ENCODE measurements at places on chromosomes 3 and 15. TPM values are rescaled to one million over a fixed set of nuclear protein-coding genes. Genes with fewer than 3 reads are reported as not detected.

DNA sequence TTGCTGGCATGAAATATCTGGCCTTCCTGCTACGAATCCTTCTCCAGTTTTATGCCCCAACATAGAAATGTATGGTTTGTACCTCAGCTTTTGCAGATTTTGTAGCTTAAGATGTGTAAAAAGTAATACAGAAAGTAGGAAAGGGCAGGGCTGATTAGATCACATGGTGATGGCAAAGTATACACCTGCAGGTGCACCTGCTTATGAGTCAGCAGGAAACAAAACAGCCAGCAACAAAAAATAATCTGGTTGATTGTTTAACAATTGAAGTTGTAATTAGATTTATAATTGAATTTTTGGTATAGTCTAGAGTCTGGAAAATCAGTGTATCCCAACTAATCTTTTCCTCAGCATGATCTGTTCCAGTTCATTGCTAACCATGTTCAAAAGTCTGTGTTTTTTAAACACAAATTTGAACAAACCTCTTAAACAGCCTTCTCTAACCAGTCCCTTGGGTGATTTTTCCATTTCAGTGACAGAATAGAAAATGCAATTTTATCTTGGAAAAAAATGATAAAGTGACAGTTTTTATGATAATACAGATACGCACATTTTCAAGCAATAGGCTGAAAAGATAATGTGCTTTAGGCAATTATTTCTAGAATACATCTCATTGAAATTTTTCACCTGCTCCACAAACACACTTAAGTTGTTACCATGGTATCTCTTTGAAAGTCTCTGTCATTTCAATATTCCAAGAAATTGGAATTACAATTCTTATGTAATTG lies 477.4 kb downstream of the NAALADL2 start:
- DNase-seq: no peak

DNA sequence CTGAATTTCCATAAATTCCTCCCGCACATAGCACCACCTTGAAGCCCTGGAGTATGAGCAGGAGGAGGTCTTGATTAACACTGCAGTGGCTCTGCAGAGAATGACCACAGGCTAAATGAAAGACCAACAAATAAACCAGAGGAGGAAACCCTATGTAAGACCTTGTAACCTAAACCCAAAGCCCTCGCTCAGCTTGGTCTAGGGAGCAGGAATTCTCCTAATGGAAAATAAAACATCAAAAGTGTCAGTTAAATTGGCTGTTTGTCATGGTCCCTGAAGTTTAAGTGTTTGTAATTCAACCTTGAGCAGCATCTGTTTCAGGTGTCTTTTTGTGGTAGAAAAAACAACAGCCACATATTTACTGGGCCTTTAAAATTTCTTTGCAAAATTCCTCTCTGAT lies 9.2 kb upstream of the UBE2Q2 start:
- peak; percentile 90 for DNase-seq

The FAM107A gene
- 180 TPM for total RNA-seq

The ACAN gene
- total RNA-seq: 10.3 TPM

DNA sequence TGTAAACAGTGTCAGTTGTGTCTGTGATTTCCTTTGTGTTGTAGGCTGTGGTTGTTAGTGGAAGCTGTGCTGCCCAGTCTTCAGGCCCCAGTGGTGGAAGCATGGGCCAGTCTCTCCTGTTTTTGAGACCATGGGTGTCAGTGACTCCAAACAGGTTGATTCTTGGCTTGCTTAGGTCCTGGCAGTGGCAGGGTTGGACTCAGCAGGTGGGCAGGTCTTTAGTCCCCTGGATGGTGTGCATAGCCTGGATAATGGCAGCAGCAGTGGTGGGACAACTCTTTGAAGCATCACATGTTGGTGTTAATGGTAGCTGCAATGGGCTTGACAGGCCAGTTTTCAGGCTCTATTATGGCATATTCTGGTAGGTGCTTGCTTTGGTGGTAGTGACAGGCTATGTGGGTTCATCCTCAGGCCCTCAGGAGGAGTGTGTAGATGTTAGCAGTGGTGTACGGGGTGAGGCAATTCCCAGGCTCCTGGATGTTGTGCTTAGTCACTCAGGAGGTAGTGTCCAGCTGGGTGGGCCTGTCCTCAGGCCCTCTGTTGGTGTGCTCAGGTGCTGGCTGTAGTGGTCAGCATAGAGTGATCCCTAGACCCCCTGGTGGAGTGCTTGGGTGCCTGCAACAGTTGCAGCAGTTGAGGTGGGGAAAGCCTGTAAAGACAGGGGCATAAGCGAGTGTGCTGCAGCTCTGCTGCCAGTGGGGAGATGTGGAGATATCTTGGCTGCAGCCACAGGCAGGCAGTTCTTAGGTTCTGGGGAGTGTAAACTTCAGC lies 596.7 kb downstream of the PDCD6IP start:
- DNase-seq: no peak

DNA sequence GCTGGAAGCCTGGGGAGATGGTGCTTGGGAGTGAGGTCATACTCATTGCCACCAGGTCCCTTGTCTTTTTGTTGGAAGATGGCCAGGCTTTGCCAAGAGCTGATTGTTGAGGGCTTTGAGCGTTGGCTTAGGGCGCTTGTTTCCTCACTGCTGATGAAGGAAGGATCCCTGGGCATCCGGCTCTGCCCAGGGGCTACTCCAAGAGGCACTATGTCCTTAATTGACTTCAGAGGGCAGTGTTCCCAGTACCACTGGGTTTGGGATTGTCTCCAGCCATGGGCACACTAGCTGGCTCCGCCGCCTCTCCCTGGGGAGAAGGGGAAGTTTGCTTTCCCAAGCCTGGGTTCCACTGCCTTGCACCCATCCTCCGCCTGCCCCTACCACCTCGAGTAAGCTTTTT lies 57.2 kb upstream of the RGMA start:
- no peak for DNase-seq

- no peak for DNase-seq
Observed at GRCh38 chr3:13653631-13654279, 104.8 kb downstream of the FBLN2 start.

- DNase-seq: no peak
Observed at GRCh38 chr3:141152801-141153678, 78.6 kb upstream of the PXYLP1 start.

The SYNPR gene
- not detected for total RNA-seq

The HIGD1A gene
- 207 TPM for total RNA-seq

DNA sequence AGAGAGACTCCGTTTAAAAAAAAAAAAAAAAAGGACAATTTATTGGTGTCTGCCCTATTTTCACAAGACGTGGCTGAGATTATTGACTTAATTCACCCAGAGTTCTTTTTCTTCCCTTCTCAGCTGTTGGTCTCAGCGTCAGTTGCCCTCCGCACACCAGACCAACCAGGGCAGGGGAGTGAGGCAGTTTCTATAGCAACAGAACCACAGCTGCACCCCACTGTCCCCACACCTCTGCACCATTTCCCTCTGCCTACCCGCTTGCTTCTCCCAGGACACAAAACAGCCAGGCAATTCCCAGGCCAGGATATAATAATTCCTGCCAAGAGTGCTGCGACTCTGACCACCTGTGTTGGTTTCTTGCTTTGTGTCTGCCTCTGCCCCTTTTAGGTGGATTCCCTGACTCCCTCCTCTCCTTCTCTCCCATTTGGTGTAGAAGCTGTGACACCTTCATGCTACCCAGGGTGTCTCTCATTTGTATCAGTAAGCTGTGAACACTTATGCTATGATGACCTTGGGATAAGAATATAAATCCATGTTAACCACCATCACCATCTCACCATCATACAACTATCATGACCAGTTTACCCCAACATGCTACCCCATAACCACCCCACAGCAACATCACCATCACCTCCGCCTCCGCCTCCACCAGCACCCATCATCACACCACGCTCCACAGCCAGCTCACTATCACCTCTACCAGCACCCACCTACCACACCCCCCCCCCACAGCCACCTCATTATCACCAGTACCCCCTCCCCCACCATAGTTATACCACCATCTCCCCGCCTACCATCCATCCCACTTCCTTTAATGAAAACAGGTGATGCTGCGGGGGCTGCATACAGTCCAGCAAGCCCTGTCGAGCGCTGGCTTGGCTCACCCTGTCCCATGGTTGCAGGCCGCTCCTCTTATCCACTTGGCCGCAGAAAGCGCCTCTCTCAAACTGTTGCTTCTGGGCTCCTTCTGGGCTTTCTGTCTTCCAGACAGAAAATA lies 589 bp downstream of the EPB42 start:
- DNase-seq: no peak

DNA sequence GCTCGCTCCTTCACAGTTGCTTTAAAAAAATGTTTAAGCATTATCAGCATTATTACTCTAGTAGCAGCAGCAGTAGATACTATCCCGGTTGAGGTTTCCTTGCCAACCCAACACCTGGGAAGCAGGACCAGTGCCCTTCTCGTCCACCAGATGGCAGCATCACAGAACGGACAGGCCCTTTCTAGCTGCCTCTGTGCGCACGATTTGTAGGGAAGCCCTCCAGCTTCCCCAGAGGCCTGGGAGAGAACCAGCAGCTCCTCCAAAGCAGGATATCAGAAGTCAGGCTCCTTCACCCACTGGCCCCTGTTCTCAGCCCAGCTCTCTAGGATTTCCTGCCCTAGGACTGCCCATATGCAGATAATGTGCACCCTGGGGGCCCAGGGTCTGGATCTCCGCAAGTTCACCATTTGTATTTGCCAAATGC lies 16.8 kb upstream of the ESYT3 start:
- peak; percentile 86 for DNase-seq

The CCDC174 gene
- total RNA-seq: 24.7 TPM

DNA sequence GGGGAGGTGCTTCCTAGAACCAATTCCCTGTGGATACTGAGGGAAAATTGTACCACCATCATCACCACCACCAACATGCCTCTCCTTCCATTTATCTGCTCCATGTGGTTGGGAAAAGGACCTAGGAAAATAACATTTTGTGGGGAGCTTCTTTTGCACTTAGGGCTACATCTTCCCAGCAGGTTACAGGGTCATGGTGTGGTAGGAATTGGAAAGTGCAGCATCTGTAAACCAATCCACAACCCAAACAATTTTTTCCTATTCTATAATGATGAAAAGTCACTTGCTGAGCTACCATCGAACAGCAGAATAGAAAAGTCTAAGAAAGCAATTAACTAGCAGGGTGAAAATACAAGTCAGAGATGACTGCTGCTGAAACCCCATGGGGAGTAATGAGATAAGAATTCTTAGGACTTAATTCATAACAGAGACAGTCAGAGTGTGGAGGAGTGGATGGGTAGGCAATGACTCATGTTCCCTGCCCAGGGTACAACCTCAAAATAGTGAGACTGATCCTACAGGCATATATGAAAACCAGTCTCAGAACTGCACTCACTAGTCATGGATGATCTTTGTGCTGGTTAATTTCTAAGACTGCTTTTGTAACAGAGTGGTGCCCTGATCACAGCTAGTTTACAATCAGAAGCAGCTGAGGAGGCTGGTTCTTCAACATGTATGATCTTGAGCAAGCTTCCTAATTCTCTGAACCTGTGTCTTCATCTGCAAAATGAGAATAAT lies 38.1 kb upstream of the LEKR1 start:
- no peak for DNase-seq

GRCh38 chr15:76991048-76991447 lies 3.9 kb upstream of the PSTPIP1 start:
- DNase-seq: no peak

- peak; percentile 43 for DNase-seq
Observed at GRCh38 chr3:3919316-3919715, 120.1 kb downstream of the LRRN1 start.

The RNU5B-1 gene
- 54.0 TPM for total RNA-seq

- DNase-seq: no peak
Observed at GRCh38 chr3:106522397-106522796, 653.6 kb upstream of the CBLB start.

DNA sequence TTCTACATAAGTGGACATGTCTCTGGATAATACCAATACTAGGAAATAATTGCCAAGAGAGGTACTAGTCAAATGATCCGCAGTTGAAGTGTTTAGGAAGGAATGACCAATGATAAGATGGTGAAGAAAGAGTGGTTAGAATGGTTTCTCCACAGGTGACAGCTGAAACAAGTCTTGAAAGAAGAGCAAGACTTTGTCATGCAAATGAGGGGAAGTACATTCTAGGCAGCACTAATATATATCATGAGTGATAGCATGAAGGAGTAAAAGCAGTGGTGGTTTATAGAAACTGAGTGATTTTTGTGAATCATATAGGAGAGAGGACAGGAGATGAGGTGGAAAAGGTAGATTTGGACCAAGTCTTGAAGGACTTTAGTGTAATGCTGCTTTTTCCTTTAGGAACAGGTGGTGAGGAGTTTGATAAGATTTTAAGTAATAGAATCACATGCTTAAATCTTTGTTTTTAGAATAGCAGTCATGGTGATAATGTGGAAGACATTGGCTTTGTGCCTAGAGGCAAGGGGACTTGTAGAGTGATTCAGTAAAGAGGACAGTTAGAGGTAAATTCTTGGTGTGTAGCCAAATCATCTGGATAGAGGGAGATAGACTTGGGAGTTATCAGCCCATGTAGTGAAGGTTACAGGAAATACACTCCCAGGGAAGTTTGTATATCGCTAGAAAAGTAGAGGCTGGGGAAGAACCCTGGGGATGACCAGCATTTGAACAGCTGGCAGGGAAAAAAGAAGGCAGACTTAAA lies 31.9 kb downstream of the SLMAP start:
- DNase-seq: no peak

All from kidney (tissue), 22 donors.